Sigmoid colon (tissue), 7 donors: ENCODE measurements at places on chromosomes 2 and 18. TPM values are rescaled to one million over a fixed set of nuclear protein-coding genes. Genes with fewer than 3 reads are reported as not detected.

DNA sequence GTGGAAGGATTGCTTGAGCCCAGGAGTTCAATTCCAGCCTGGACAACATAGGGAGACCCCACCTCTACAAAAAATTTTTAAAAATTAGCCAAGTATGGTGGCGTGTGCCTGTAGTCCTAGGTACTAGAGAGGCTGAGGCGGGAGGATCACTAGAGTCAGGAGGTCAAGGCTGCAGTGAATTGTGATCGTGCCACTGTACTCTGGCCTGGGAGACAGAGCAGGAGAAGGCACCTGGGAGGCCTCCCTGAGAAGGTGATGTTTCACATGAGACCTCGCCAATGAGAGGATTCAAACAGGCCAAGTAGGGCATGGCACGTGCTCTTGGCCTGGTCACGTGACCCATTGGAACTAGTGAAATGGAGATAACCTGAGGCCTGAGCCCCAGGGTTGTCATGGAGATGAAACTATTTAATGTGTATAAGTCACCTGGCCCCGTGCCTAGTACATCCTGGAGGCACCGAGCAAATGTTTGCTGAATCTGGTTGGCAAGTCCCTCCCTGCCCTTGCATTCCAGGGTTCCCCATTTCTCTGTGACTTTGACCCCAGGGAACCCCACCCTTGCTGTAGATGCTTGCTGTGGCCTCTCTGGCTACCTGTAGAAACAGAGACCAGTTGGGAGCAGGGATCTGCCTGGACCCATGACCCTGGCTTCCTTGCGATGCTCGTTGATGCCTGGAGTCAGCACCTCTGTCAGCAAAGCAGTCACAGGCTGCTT, 26.1 kb upstream of the ROCK2 start:
- no peak for DNase-seq

DNA sequence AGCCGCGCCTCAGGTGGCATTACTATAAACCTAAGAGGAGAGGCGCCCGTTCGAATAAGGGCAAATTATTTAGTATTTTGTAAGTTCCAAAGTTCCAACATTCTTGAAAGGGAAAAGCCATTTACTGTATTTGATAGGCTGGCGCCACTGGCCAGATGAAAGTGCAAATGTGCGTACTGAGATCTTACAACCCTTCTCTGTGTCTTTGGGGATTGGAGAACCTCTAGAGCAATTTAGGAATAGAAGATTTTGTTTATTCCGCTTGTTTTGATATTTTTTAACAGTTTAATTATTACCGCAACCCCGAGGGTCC, 467 bp upstream of the WDR35 start:
- no peak for DNase-seq

DNA sequence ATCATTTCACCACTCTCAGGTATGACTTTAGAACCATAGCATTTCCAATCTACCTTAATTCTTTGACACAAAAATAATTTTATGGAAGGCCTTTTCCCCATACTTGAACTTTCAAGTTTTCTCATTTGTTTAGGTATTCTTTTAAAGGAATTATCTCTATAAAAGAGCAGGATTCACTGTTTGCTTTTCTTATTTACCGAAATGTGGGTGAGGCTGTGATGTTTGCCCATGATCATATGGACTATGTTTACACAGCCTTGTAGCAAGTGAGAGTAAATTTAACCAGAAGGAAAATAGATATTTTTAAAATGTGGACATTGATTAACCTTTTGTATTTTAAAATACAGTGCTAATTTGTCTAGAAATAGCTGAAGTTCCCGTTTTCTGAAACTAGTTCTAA, 26.3 kb downstream of the CAB39 start:
- DNase-seq, result no peak

DNA sequence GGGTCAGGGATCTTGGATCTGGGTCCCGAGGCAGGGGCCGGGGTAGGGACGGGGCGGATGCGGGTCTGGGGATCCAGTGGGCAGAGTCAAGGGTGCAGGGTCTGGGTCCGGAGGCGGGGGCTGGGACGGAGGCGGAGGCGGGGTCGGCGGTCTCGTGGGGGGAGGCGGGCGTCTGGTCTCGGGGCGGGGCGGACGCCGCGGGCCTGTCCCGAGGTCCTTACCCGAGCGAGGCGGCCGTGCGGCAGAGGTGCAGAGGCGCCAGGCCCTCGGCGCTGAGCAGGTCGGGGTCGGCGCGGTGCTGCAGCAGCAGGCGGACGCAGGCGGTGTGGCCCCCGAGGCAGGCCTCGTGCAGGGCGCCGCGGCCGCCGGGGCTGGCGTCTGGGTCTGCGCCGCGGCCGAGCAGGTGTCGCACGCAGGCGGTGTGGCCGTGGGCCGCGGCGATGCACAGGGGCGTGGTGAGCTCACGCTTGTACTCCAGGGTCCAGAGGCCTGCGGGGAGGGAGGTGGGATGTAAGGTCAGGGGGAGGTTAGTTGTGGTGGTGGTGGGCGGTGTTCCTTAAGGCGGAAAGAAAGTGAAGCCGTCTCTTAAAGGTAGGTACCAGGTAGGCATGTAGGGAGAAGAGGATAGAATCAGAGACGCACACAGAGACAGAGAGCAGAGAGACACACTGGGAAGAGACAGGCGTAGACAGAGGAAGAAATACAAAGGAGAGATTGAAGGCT, 26.6 kb downstream of the ASB18 start:
- DNase-seq, result no peak

DNA sequence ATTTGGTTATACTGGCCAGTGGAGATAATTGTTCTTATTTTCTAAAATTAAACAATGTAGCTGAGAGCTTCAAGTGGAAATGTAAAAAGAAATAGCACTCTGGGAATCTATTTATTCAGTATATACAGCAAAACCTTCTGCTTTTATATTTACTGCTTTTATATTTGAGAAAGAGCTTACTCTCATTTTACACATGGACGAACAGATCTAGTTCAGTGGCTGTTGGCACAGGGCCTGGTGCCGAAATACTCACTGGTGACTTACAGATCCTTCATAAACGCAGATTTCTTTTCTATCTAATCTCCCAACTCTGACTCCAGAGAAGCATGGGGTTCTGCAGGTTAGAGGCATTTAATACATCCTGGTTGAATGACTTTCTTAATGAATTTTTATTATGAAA, 266.2 kb downstream of the ASXL3 start:
- DNase-seq, result no peak

DNA sequence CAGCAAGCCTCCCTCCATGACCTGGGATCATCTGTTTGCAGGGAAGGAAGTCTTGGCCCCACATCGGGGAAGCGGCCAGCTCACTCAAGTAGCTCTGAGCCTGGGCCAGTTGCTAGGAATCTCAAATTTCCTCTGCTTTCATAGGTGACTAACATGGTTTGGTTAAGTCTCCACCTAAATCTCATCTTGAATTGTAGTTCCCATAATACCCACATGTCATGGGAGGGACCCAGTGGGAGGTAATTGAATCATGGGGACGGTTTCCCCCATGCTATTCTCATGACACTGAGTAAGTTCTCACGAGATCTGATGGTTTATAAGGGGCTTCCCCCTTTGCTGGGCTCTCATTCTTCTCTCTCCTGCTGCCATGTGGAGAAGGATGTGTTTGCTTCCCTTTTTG, 75.2 kb downstream of the LBH start:
- no peak for DNase-seq

GRCh38 chr2:43251171-43251731, 24.8 kb upstream of the ZFP36L2 start:
- no peak for DNase-seq

- DNase-seq, result no peak
Measured at GRCh38 chr2:30663806-30664205, 143.4 kb downstream of the CAPN13 start.

- no peak for DNase-seq
Measured at GRCh38 chr2:26685989-26686839, 6.3 kb upstream of the KCNK3 start.

GRCh38 chr2:158130832-158131473, 29.3 kb downstream of the UPP2 start:
- DNase-seq, result no peak

- no peak for DNase-seq
Measured at GRCh38 chr2:156436497-156437085, 412 bp downstream of the GPD2 start.

GRCh38 chr2:121530212-121530705, 421 bp upstream of the RNU4ATAC start:
- peak; percentile 90 for DNase-seq

OBSL1 gene
- 39.2 TPM for total RNA-seq

ALPI gene
- total RNA-seq, result not detected

MOCOS gene
- total RNA-seq, result 1.4 TPM

MYO7B gene
- 0.54 TPM for total RNA-seq
